ENCODE measurements at places on chromosomes 1 and 21.
A peak's percentile ranks its signal among the peaks of the same experiment; 100 is the strongest.

DNA sequence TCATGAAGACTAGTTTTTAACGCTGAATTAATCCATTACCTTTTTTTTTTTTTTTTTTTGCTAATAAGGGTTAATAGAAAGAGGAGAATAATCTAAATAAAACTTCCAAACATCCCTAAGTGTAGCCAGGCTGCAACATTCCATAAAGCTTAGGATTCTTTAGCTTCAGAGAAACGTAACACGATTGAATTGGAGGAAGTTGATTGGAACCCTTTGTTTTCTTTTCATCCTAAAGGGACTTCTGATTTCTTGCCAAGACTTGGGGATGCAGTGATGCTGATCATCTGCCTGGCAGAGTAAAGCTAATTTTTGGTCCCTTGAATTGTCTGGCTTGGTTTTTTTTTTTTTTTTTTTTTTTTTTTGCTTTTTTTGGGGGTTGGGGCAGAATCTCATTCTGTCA is 142.9 kb downstream of the VPS13D start:
- no peak for DNase-seq

DNA sequence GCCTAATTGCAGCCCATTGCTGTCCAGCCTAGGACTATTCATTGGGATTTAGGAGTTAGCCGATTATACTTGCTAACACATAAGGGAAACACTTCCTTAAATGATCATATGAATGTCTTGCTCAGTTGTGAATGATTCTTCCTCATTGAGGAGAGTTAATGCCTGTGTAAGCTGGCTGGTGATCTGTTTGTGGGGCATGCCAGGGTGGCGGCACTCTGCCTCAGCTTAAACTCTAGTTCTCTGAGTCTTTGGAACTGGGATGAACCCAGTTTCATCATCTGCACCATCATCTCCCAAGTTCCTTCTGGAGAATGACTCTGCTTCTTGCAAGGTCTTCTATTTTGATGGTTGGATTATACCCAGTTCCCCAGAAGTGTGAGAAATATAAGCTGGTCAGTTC is 23.9 kb upstream of the SLAMF6 start:
- DNase-seq: no peak

DNA sequence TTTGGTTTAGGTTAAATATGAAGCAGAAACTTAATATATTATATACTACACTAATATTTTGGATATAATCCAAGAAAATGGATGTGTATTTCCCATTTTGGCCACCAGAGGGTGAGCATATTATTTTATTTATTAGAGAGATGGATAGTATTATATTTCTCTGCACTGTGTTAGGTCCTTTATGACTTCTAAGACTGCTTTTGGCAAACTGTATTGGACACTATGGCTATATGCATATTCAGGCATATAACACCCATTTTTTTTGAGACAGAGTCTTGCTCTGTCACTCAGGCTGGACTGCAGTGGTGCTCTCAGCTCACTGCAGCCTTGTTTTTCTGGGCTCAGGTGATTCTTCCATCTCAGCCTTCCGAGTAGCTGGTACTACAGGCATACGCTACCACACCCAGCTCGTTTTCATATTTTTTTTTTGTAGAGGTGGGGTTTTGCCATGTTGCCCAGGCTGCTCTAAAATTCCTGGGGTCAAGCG is 17.8 kb upstream of the PGM1 start:
- no peak for DNase-seq

- no peak for DNase-seq
These were observed 15.1 kb downstream of the TRIM45 start for GRCh38 chr1:117106478-117106877.

DNA sequence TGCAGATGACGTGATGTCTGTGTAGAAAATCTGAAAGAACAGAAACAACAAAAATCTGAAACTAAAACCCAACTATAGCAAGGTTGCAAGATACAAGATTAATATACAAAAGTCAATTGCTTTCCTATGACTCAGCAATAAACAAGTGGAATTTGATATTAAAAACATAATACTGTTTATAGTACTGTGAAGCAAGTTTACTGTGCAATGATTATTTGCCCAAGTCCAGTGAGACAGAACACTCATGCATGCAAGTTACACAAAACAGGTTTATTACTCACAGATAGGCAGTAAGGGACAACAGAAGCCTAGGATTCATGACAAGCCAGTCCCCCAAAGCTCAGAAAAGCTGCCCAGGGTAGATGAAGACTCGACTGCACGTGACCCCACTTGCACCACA is 62.4 kb upstream of the RAB4A start:
- DNase-seq: no peak

- no peak for DNase-seq
These were observed 272.6 kb upstream of the PLXNA2 start for GRCh38 chr1:208516780-208517179.

GRCh38 chr1:1596493-1597274 is 3.3 kb downstream of the FNDC10 start:
- no peak for DNase-seq

GRCh38 chr21:41511858-41512257 is 3.9 kb upstream of the TMPRSS2 start:
- no peak for DNase-seq

DNA sequence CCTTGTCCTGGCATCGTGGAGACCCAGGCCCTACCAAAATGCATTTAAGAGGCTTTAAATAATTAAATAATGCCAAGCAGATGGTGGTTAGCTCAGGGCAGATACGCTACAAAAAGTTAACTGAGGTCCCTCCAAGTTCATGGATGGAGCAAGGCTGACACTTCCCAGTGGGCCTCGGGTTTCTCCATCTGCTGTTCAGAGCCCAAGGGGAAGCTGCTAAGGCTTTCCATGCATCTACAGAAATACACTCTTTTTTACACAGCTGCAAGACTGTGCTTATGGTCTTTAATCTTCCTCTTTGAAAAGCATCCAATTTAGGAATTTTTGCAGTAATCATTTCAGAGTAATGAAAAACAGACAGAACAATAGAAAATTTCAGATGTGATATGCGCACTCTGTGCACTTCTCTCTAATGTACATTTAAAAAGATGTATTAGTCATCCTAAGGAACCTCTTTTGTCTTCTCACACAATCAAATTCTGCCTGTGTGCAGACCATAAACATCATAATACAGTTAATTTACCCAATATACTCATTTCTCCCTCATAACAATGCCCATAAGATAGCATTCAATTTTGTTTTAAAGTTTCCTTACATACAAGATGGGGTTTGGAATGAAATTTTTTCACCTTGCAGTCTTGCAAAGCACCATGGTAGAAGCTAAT is 173.2 kb upstream of the ATP1B1 start:
- no peak for DNase-seq

DNA sequence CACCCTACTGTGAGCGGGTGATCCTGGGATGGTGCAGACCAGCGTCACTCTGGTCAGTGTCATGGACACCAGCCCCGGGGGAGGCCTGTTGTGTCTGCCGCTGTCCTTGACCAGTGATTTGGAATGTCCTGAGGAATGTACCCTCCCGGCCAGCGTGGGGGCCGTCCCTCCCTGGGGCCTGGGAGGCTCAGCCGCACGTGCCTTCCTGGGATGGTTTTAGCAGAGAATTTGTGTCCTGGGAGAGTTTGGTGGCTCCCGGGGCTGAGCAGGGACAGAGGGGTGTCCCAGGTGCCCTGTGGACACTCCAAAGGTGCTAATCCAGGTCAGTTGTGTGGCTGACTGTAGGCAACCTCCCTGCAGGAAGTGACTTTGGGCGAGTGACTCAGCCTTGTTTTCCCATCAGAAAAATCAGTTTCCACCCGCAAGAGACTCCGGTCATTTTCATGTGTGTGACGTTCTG is 6.2 kb downstream of the ARHGEF16 start:
- no peak for DNase-seq

GRCh38 chr1:25737130-25737529 is 62.9 kb upstream of the SELENON start:
- no peak for DNase-seq

- DNase-seq: no peak
These were observed 39.1 kb downstream of the RPS6KC1 start for GRCh38 chr1:213089924-213090677.

DNA sequence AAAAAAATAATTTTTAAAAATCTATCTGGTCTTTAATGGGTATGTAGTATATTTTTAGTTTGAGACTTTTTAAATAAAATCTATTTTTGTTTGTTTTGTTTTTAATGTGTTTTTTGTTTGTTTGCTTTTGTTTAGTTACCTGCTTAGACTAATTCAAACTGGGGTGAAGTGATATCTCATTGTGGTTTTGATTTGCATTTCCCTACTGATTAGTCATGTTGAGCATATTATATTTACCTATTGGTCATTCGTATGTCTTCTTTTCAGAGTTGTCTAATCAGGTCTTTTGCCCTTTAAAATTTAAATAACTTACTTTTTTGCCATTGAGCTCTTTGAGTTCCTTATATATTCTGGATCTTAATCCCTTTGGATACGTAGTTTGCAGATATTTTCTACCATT is 20.3 kb downstream of the CD1B start:
- no peak for DNase-seq

DNA sequence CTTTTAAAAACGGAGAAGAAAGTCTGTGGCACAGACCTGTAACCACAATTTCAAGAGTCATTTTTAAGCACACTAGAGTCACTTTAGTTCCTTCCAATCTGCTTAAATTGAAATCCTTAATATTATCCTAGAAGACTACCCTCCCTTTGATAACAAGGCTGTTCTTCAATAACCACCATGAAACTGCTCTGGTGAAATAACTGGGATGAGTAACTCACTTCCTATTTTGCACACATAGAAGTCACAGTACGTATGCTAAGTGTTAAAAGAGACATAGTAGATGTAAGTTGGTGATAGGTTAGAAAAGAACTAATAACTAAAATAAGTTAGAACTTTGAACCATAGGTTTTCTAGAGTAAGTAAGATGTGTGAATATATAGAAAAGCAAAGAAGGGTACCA is 107.8 kb downstream of the NME7 start:
- DNase-seq: no peak

DNA sequence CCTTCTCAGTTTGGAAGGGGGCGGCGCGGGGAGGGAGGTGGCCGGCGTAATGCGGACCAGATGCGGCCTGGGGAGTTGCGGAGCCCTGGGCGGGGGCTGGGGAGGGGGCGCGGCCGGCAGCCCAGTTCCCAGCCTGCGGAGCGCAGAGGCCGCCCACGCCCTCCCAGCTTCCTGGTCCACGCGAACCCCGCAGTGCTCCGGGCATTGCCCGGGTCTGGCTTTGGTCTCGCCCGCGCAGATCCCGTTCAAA is 695 bp downstream of the DMBX1 start:
- DNase-seq: no peak

- no peak for DNase-seq
These were observed 133.2 kb upstream of the COL6A1 start for GRCh38 chr21:45848331-45848730.

DNA sequence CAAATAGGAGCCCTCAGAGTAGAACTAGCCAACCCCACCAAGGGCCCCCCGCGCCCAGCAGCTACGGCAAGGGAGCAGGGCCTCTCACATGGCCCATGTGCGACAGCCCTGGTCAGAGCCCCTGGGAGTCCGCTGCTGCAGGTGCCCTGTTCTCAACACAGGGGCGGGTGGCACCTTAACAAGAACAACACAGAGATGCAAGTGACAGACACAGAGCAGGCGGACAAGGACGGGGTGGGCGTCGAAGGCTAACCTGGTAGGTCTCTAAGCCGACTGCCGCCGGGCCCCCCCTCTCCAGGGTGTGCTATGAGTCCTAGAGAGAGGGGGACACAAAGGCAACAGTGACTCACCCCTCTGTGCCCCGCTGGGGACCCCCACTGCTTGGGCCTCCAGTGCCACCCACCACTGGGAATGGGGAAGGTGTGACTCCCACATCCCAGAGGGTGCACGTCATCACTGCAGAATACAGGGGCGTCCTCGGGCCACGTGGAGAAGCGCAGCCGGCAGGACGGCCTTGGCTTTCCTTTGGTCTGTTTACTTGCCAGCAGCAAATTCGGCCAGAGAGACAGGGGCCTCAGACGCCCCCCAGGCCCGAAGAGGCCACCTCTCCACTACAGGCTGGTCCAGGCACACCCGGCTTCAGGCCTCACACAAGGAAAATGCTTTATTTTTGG is 44.8 kb downstream of the PRDM15 start:
- no peak for DNase-seq

DNA sequence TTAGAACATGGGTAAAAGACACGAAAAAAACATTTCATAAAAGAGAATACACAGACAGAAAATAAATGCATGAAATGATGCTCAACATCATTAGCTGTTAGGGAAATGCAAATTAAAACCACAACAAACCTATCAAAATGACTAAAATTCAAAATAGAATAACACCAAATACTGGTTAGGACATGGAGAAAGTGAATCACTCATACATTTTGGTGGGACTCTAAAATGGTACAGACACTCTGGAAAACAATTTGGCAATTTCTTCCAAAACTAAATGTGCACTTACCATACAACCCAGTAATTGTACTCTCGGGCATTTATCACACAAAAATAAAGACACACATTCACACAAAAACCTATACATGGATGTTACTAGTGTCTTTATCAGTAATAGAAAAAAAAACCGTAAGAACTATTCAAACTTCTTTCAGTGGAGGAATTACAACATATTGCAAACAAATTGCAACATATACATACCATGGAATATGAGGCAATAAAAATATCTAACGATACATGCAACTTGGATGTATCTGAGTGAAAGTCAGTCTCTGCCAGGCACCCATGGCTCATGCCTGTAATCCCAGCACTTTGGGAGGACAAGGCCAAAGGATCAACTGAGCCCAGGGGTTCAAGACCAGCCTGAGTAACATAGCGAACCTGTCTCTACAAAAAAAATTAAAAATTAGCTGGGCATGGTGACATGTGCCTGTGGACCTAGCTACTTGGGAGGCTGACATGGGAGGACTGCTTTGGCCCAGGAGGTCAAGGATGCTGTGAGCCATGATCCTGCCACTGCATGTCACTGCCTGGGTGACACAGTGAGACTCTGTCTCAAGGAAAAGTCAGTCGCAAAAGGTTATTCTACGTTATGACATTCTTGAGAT is 19.6 kb downstream of the HSF2BP start:
- no peak for DNase-seq

GRCh38 chr1:64940025-64940424 is 26.3 kb downstream of the JAK1 start:
- DNase-seq: no peak

GRCh38 chr1:2314803-2315673 is 76.3 kb downstream of the MORN1 start:
- peak; percentile 73 for DNase-seq

- DNase-seq: no peak
These were observed 25.2 kb downstream of the CDC42 start for GRCh38 chr1:22077728-22078127.

- no peak for DNase-seq
These were observed at the start of gene MAP3K6 for GRCh38 chr1:27366411-27367159. MAP3K6 (minus strand) TSS chr1:27366961; CDS start chr1:27366597, 364 bp downstream.

DNA sequence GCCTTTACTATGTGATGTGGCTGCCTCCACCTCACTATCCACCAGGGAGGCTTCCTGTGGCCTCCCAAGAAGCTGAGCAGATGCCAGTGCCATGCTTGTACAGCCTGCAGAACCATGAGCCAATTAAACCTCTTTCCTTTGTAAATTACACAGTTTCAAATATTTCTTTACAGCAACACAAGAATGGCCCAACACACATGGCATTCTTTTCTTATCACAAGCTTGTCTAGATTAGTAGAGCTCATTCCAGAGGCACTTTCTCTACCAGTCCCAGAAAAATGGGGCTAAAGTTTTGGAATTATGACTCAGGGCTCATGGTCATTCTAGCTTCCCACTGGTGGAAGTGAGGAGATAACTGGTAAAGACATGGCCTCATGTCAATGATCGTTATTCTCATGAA is 655.2 kb downstream of the LMO4 start:
- no peak for DNase-seq
